ENCODE measurements at places on chromosomes 11 and 22.

DNA sequence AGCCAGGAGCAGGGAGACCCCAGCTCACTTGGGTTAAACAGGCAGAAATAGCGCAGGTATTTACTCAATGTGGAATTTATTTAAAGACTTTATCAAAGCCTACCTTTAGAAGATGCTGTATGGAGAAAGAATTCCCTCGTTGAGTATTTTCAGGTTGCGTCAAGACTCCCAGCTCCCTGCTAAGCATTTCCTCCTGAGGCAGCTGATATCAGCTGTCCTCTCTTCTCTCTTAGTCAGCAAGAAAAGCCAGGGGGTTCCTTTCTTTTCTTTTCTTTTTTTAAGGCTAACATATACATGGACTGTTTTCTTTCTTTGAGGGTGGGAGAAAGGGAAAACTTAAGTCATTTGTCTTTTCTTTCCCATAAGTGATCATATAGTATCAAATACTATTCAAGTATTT, 125.8 kb upstream of the POU2AF2 start:
- DNase-seq = no peak

DNA sequence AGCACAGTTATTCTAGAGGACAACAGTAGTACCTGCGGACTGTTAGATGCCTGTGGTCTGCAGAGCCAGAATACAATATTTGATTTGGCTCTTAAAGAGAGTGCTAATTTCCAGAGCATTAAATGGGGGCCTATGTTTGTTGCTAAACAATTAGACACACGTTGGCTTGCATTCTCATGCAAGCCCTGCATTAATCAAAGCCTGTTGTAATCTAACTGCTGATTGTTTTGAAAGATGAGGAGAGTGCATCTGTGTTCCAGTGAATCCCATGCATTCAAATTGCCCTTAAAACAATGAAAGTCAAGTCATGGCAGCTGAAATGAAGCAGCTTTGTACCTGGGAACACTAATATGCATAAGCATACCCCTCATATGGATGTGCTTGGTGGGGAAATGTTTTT, 419.4 kb downstream of the DYNC2H1 start:
- no peak for DNase-seq

DNA sequence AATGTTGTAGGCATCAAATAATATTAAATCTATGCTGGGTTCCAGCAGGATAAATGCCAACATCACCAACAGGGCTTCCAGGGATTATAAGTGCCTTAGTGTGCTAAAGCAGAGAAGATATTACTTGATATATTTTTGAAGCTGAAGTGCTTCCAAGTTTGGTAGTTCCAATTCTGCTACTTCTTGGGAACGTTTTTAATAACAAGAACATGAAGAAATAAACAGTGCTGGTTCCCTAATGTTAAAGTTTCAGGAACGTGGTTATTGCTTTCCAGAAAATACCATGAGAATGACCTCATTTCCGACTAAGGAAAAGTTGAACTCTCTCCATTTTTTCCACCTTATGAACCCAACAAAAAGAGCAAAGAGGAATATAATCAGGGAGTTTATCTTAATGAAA, 4.6 kb upstream of the RNF185 start:
- DNase-seq = no peak

DNA sequence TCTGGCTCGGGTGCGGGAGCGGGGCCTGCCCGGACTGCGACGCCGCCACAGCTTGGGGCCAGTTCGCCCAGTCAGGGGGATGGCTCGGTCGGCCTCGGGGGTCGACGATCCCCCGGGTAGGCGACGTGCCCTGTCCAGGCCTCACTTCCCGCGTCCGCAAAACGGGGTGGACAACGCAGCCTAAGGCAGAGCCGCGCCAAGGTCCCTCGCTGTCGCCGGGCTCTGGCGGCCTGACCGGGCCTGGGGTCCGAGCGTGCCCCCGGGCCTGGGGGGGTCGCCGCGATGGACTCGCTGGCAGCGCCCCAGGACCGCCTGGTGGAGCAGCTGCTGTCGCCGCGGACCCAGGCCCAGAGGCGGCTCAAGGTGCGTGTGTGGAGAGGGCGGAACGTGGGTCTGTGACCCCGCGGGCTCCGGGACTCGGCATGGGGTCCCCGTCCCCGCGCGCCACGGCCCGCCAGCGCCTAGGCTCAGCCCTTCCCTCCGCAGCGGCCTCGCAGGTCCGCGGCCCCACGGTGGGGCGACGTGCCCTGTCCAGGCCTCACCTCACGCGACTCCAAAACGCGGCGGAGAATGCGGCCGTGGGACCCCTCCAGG, 4.2 kb downstream of the SEPTIN5 start:
- no peak for DNase-seq

- DNase-seq = no peak
Observed at GRCh38 chr22:19109198-19110063, 12.8 kb downstream of the DGCR2 start.

- no peak for DNase-seq
Observed at GRCh38 chr22:32123657-32124056, 35.4 kb downstream of the C22orf42 start.

DNA sequence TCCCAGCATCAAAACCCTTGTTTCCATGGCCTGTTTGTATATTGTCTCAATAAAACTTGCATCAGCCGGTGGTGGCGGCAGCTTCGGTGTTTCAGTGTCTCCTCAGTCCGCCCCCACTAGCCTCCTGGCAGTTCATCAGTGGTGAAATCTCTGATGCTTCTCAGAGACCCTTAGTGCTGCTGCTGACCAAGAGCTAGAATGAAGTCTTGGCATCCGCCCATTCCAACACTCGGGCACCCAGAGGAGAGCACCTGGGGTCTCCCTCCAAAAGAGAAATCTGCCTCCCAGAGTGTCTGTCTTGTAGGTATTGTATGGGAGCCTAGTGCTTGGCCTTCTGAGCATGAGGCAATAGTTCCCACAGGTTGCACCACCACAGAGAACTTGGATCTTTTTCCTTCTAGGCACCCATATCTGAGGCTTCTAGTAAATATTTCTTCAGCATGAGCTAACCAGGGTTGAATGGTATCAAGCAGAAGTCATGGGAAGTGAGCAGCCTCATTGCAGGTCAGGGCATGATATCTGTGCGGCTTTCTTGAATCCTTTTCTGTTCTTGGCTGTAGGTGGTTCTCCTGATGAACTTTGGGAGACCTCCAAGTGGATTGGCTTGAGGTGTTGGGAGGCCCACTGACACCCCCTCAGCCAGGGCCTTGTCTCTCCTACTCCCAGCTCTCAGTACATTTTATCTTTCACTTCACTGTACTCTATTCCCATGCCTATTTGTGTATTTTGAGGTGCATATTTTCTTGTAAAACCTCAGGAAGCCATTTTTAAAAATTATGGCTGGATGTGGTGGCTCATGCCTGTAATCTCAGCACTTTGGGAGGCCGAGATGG, 13.2 kb upstream of the AIFM3 start:
- no peak for DNase-seq

GRCh38 chr11:9887472-9887871, 223.6 kb downstream of the SWAP70 start:
- no peak for DNase-seq

GRCh38 chr22:34877506-34877905, 188.5 kb upstream of the ISX start:
- DNase-seq = no peak

Data from NK-92 treated with Interleukin-12 subunit alpha and Interleukin-12 subunit beta, amount 100 ng/mL, for 24 hours (cell line).